ENCODE measurements at places on chromosomes 1 and 21. TPM values are rescaled to one million over a fixed set of nuclear protein-coding genes. Genes with fewer than 3 reads are reported as not detected.
A peak's percentile ranks its signal among the peaks of the same experiment; 100 is the strongest.

SPRR2B gene
- not detected for total RNA-seq

ANGPTL3 gene
- not detected for total RNA-seq

AIM2 gene
- 0.17 TPM for total RNA-seq

MYBPH gene
- total RNA-seq: not detected

PLK3 gene
- 106 TPM for total RNA-seq

PDZK1 gene
- 7.0 TPM for total RNA-seq

HPCA gene
- not detected for total RNA-seq

COL24A1 gene
- not detected for total RNA-seq

ELAVL4 gene
- total RNA-seq: not detected

IGSF9 gene
- 21.9 TPM for total RNA-seq

ADIPOR1 gene
- total RNA-seq: 98.2 TPM

PGD gene
- total RNA-seq: 99.0 TPM

GRCh38 chr1:26838474-26839338, 12.2 kb downstream of the ZDHHC18 start:
- DNase-seq: peak; percentile 19

- no peak for DNase-seq
Observed at GRCh38 chr1:84505493-84506001, 639 bp upstream of the SPATA1 start.

- peak; percentile 69 for DNase-seq
Observed at GRCh38 chr1:233982827-233983518, 78.5 kb downstream of the SLC35F3 start.

- no peak for DNase-seq
Observed at GRCh38 chr1:108512239-108513043, 47.5 kb upstream of the EEIG2 start.

DNA sequence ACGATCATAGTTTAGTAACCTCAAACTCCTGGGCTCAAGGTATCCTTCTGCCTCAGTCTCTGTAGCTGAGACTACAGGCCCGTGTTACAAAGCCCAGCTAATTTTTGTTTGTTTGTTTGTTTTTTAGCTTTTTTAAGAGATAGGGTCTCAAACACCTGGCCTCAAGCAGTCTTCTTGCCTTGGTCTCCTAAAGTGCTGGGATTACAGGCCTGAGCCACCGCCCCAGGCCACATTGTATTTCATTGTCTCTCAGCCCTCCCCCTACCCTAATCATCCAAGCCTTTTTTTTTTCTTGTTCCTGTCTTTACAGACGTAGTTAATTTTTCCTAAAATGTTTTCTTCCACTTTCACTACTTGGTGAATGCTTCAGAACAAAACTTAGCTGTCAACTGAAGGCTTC, 5.4 kb downstream of the CDC7 start:
- DNase-seq: no peak

DNA sequence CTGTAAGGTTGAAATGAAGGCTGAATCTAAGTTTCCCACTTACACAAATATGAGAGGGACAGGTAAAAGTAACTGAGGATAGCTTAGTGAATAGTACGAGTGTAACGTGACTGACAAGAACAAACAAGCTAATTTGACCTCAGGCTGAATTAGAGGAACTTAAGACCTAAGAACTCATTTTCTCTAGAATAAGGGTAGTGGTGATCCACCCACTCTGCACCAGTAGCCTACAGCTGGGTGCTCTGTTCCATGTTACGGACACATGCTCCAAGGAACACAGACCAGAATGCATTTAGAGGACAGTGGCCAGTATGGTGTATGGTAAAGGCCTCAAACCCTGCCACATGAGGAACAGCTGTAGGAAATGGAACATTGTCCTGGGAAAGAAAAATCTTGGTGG, 14.9 kb upstream of the TMEM9 start:
- no peak for DNase-seq

- no peak for DNase-seq
Observed at GRCh38 chr1:39384305-39384704, 107.1 kb upstream of the BMP8A start.

DNA sequence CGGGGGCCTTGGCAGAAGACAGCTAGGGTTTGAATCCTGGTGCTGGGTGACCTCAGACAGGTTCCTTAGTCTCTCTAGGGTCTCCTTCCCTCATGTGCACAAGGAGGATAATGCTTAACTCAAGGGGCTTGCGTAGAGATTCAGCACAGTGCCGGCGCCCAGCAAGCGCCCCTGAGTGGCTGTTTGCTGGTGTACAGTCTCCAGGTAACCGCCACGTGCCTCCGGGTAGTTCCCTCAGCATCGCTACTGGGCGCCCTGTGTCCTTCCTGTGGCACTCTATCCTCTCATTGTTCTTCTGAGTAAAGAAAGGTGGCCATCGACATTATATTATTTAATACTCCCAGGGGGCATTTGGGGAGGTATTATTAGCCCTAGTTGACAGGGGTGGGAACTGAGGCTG, 80.9 kb downstream of the NENF start:
- no peak for DNase-seq

DNA sequence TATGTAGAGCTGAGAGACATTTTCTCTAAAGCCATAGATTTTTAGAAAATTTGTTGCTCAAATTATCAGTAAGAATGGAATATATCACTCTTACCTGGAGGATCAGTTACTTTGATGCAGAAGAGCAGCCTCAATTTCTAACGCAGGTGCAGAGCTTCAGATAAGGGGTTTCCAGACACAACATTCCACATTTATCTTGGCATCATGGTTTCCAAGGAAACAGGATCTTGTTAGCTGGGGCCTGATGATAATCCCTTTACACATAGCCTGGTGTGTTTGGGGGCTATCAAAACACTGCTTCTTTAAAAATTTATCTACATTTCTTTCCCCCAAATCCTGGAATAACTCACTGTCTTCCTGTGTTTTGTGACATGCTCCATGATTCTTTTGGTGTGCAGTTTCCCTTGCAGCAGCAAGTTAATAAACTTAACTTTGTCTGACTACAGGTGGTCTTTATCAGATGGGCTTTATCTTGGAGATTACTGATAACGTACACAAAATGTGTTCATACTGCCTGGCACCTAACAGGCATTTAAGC, 2.7 kb upstream of the STX12 start:
- DNase-seq: no peak

- peak; percentile 99 for DNase-seq
Observed at GRCh38 chr1:178238722-178239510, 145.0 kb downstream of the RASAL2 start.

DNA sequence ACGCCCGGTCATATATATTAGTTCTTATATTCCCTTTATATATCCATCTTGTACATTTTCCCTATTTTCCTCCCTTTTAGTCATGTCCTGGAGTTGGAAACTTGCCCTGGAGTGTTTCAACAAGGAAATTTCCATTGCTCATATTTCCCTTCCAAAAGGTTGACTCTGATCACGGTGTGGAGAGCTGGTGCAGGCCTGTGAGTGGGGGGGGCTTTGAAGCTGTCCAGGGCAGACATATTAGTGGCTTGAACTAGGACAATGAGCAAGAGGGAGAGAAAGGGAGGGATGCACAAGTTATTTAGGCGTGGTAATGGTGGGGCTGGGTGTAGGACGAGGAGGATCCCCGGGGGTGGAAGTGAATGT, 30.4 kb upstream of the TMEM61 start:
- no peak for DNase-seq

Measured in mammary epithelial cell (primary cell).